ENCODE measurements at places on chromosomes 13 and 19. TPM values are rescaled to one million over a fixed set of nuclear protein-coding genes. Genes with fewer than 3 reads are reported as not detected.

ZNF350 gene
- 13.9 TPM for total RNA-seq

C19orf67 gene
- total RNA-seq, result not detected

GRK1 gene
- not detected for total RNA-seq

ZNF69 gene
- 9.2 TPM for total RNA-seq

CFD gene
- 830 TPM for total RNA-seq

MBD3L2 gene
- total RNA-seq, result not detected

MED25 gene
- 17.8 TPM for total RNA-seq

ERICH6B gene
- not detected for total RNA-seq

PCSK4 gene
- 0.99 TPM for total RNA-seq

DNA sequence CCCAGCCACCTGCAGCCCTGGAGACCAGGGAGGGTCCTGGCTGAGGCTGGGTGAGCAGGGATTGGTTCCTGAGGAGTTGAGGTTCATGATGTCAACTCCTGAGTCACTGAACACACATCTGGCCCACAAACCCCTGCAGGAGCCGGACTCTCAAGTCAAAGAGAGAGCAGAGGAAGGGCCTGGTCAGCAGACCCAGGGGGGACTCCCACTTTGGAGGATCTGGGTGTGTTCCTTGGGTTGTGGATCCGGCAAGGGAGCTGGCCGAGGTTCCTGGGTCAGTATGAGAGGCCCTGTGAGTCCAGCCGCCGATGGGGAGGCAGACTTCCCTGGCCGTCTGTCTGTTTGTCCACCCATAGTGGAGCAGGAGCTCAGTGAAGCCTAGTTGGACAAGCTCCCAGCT lies 4.0 kb downstream of the SLC7A10 start:
- no peak for DNase-seq

DNA sequence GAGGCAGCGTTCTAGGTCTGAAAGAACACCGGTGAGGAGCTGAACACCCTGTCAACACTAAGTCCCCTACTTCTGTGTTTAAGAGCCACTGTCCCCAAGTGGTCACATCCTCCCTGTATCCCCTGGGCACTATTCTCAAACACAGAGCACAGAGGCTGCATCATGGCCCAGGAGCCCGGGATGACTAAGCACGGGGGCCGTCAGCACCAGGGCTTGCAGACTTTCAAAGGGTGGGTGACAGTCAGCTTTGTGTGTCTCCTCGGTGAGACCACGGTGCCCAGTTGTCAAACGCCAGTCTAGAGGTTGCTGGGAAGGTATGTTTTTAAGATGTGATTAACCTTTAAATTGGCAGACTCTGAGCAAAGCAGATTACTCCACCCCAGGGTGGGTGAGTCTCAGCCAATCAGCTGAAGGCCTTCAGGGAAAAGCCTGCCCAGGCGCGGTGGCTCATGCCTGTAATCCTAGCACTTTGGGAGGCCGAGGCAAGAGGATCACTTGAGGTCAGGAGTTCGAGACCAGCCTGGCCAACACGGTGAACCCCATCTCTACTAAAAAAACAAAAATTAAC lies 8.0 kb downstream of the MAP2K2 start:
- DNase-seq, result no peak

DNA sequence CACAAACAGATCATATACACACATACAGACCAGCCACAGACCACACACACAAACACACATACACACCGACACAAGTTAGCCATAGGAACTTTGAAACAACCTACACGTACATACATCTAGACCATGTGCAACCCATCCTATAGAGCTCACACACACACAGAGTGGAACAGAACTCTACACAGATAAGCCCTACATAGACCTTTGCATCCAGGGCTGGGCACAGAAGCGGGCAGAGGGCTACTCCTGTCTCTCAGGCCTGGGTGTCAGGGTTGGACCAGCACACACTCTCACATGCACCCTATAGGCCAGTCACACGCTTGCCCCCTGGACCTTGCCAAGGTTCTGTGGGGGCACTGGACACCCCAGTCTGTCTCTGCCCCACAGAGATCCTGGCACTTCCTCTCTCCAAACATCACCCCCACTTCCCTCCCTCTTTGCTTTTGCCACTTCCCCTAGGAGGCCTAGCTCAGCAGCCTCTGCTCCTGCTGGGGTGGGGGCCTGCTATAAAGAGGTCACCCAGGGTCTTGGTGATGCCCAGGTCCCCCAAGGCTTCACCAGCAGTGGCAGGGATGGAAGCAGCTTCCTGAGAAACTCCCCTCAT lies 5.8 kb upstream of the JUNB start:
- no peak for DNase-seq

- peak; percentile 78 for DNase-seq
Observed at GRCh38 chr13:33353210-33353609, 67.7 kb upstream of the STARD13 start.

- no peak for DNase-seq
Observed at GRCh38 chr19:17778968-17779929, 15.7 kb upstream of the B3GNT3 start.

GRCh38 chr13:111388851-111389500 lies 68.5 kb downstream of the TEX29 start:
- no peak for DNase-seq

DNA sequence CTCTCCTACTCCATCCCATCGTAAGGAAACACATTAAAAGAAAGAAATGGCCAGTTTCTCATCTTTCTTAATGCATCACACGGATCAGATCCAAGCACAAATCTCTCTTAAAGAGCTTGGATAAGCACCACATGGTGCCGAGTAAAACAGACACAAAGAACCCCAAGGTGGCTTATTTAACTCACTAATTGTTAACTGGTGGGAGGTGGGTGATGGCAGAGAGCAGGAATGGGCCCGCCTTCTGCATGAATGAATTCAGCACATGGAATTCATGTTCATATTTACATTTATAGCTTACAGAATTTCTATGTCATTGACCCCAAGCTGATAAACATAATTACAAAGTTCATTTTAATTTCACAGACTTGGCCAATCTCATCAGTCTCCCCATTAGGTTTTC lies 89.9 kb downstream of the MZT1 start:
- no peak for DNase-seq

DNA sequence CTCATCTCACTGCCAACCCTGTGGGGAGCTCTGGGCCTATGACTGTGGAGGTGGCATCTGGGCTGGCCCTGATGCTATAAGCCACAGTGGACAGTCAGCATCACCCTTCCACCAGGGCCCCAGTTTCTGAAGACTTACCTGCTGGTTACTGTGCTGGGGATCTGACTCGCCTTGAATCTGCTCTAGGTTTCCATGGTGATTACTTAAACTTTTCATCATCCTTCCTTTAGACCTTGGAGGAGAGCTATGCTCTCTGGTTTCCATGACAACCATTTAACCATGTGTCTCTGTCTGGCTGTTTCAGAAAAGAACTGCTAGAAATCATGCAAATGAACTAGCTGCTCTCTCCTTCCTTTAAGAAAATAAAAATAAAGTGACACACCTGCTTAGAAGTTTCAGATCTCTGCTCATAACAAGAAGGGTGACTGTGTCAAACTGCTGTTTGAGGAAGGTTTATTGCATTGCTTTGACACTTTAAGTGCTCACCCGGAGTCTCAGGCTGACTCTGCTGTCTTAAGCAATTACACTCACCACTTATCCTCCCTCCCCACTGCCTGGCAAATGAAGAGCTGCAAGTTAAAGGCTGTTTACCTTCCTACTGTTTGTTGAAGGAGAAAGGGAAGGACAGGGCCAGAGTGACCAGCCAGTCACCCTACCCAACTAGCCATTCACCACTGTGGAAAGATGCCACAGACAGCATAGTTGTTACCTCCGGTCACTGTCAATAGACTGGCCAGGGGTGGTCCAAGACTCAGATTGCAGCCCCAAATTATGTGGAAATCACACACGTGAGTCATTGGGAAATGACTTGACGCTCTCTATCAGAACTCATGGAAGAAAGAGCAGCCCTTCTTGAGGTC lies 87.6 kb downstream of the HSPH1 start:
- no peak for DNase-seq

GRCh38 chr13:27793507-27794367 lies 1.5 kb downstream of the GSX1 start:
- no peak for DNase-seq

- DNase-seq, result no peak
Observed at GRCh38 chr19:49667473-49667872, 1.7 kb downstream of the BCL2L12 start.

GRCh38 chr13:37412241-37412921 lies 186.2 kb downstream of the POSTN start:
- DNase-seq, result no peak

DNA sequence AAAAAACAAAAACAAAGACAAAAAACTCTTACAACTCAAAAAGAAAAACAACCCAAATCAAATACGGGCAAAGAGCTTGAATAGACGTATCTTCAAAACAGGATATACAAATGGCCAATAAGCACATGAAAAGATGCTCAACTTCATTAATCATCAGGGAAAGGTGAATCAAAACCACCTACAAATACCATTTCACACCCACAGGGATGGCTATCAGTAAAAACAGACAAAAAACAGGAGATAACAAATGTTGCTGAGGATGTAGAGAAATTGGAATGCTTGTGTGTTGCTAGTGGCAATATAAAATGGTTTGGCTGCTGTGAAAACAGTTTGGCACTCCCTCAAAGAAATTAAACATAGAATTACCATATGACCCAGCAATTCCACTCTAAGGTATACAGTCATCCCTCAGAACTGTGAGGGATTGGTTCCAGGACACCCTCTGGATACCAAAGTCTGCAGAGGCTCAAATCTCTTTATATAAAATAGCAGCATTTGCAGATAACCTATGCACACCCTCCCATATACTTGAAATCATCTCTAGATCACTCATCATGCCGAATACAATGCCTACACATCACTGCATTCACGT lies 29.7 kb downstream of the MLLT1 start:
- no peak for DNase-seq

DNA sequence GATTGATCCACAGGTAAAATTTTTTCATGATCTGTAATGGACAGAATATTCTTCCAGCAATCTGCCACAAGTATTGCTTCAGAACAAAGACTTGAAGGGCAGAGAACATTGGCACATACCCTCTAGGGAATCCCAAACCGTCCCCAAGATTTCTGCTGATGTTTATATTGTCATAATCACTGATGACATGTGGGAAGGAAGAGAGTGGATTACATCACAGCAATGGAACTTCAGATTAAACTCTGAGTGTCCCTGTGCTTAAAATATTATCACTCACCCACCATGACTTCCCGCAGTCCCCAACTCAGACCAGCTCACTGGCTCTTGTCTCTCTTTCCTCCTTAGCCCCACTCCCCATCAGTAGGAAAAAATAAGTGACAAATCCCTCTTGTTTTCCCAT lies 8.5 kb upstream of the TPT1 start:
- DNase-seq, result no peak

- DNase-seq, result no peak
Observed at GRCh38 chr19:49739933-49740332, 23.2 kb downstream of the TSKS start.

DNA sequence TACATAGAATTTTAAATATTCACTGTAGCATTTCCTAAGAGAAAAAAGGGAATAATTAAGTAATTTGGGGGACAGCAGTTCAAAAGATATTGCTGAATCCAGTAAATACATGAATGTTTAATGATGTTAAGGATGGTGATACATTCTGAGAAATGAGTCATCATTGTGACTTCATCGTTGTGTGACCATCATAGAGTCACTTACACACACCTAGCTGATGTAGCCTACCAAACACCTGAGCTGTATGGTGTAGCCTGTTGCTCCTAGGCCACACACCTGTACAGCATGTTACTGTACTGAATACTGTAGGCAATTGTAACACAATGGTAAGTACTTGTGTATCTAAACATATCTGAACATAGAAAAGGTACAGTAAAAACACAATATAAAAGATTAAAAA lies 34.8 kb downstream of the ATP7B start:
- no peak for DNase-seq

GRCh38 chr19:14346279-14346678 lies 35.0 kb upstream of the ADGRE5 start:
- no peak for DNase-seq

- DNase-seq, result no peak
Observed at GRCh38 chr19:56261145-56261544, 11.4 kb upstream of the EDDM13 start.

- DNase-seq, result no peak
Observed at GRCh38 chr13:31469377-31469776, 269.6 kb downstream of the B3GLCT start.

- peak; percentile 88 for DNase-seq
Observed at GRCh38 chr19:7515645-7516151, at the start of gene ZNF358. Gene ZNF358, plus strand, starts transcription at chr19:7516103. Its CDS starts 3,140 bp downstream, at chr19:7519243.

GRCh38 chr13:28046981-28047380 lies 53.4 kb downstream of the FLT3 start:
- no peak for DNase-seq
